Fibroblast of skin of right biceps (primary cell): ENCODE measurements at places on chromosomes 16 and 17.

GRCh38 chr16:84808826-84809225, 11.0 kb upstream of the CRISPLD2 start:
- DNase-seq, result no peak

DNA sequence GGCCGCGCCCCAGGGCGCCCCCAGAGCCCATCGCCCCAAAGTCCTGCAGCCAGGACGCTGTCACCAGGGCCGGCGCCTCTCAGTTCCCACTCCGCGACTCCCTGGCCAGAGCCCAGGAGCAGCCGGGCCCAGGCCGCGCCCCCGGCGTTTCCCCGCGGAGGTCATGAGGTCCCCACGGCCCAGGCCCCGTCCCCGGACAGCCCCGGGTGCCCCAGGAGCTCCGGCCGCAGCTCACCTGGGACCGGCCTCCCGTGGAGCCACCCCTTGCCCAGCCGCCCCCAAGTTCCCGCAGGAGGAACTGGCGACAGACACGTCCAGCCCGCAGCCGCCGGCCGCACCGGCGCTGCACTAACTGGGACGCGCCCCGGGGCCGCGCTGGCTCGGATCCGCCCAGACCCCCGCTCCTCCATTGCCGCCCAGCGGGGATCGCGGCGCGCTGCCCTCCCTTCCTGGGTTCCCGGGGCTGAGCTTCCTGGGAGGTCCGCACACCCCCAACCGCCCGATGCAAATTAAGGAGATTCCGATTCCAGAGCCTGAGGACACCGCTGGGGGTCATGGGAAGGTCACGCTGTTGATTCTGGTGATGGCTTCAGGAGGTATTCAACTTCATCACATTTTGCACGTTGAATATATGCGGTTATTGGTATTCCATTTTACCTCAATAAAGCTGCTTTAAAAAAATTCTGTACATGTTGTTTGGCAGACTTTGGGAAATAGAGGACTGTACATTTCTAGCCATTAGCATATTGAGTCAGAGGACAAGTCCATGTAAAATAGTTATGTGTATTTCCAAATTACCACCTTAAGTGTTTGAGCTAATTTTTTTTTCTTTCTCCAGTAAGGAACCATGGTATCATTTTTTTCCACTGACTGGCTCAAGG, 9.9 kb downstream of the AHSP start:
- peak; percentile 26 for DNase-seq

GRCh38 chr16:49688036-49688697, 167.7 kb downstream of the ZNF423 start:
- no peak for DNase-seq

DNA sequence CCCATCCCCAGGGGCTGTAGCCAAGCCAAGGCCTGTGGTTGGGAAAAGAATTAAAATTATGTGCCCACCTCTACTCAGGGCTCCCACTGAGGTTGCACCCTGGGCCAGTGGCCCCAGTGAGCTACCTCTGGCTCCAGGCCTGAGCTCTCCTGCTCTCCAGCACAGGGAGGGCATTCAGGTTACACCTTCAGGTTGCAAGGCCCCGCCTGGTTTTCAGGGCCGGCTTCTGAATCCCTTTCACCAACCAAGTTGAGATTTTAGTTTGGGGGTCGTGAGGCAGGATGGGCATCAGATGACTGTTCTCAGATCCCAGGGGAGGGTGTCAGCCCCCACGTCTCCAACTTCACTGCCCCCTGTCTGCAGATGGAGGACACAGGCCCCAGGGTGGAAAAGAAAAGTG, 8.0 kb upstream of the KATNB1 start:
- DNase-seq, result no peak

GRCh38 chr17:56823848-56824247, 9.9 kb downstream of the C17orf67 start:
- DNase-seq, result no peak

DNA sequence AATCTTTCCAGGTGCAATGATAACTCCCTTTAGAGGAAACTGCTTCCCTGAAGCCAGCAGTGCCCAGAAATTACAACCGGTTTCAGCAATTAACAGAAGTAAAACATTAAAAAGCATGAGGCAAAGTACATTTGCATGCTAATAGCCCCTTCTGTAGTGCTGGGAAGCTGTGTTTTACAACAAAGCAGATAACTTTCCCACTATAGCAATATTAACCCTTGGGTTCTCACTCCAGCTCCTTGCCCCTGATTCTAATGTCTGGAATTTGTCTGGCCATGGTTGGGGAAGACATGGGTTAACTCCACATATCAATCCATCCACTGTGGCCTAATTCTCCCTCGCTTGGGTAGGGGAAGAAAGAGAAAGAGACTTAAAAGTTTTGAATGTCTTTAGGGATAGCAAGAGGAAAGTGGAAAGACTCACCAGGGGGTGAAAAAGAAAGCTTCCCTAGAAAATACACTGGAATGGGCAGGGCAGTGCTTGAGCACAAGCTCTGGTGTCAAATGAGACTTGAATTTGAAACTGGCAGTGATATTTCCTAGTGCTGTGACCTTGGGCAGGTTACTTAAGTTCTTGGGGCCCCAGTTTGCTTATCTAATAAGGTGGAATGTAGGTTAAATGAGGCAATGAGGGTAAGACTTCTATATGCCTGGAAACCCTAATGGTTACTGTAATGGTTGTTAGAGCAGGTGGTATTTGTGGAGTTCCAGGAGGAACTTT, 102.0 kb downstream of the SOX9 start:
- no peak for DNase-seq

- DNase-seq, result no peak
Measured at GRCh38 chr16:58842746-58843145, 108.6 kb upstream of the GOT2 start.

GRCh38 chr16:16191493-16192167, 31.7 kb downstream of the ABCC6 start:
- DNase-seq, result no peak

- DNase-seq, result no peak
Measured at GRCh38 chr17:5264893-5265292, 17.2 kb upstream of the RABEP1 start.

DNA sequence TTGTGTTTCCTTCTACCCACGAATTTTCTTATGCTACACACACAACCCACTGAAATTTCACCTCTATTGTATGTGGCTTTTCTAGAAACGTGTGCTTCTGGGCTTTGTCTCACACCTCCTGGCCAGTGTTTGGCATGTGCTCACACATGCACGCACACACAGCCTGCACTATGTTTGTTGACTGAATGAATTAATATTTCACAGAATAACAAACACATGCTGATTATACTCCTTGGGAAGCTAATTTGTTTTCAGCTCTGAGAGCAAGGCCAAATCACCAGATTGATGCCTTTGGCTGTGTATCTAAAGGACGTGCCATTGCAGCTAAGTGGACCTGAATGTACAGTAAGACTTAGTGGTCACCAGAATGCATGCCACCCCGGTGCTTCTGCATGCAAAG, 210.7 kb downstream of the WWOX start:
- DNase-seq, result no peak

- no peak for DNase-seq
Measured at GRCh38 chr16:51766739-51767138, 615.7 kb upstream of the SALL1 start.

- DNase-seq, result no peak
Measured at GRCh38 chr17:29294580-29294900, 592 bp upstream of the NUFIP2 start.

DNA sequence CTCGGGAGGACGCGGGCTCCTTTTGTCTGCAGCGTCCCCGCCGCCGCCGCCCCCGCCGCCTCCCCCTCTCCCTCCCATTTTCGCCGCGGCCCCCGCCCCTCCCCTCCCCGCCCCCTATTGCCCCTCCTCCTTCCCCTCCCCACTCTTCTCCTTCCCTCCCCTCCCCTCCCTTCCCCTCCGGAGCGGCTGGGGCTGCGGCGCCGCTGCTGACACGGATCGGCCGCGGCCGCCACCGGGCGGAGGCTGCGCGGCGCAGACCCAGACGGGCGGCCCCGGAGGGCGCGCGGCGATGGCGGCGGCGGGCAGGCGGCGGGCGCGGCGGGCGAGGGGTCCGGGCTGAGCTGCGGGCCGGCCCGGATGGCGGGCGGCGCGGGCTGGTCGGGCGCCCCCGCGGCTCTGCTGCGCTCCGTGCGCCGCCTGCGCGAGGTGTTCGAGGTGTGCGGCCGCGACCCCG, at the start of gene RAB11FIP4:
Gene RAB11FIP4, plus strand, starts transcription at position 180 of the 454 bp plus-strand sequence. Its CDS starts 178 bp downstream, at position 358.
- DNase-seq, result peak; percentile 44

- DNase-seq, result no peak
Measured at GRCh38 chr16:31274831-31275816, 15.3 kb downstream of the ITGAM start.

- DNase-seq, result no peak
Measured at GRCh38 chr17:76410328-76410965, 26.0 kb downstream of the SPHK1 start.

- DNase-seq, result no peak
Measured at GRCh38 chr17:37031493-37032083, 82.8 kb downstream of the AATF start.

DNA sequence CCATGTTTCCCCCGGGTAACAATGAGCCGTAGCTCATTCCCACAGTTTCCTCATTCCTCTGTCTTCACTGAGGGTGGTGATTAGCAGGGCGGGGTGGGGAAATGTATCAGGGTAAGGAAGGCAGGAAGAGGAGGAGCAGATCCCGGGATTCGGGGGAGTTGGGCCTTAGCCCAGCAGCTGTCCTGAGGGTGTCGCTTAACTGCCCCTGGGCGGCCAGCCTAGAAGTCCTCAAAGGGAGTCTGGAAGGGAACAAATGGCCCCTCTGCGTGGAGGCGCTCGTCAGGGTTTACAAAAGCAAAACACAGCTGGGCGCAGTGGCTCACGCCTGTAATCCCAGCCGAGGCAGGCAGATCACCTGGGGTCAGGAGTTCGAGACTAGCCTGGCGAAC, 14.3 kb downstream of the MLYCD start:
- peak; percentile 11 for DNase-seq

- no peak for DNase-seq
Measured at GRCh38 chr16:49632795-49633184, 223.1 kb downstream of the ZNF423 start.

GRCh38 chr16:24538756-24539294, 541 bp upstream of the RBBP6 start:
- no peak for DNase-seq

DNA sequence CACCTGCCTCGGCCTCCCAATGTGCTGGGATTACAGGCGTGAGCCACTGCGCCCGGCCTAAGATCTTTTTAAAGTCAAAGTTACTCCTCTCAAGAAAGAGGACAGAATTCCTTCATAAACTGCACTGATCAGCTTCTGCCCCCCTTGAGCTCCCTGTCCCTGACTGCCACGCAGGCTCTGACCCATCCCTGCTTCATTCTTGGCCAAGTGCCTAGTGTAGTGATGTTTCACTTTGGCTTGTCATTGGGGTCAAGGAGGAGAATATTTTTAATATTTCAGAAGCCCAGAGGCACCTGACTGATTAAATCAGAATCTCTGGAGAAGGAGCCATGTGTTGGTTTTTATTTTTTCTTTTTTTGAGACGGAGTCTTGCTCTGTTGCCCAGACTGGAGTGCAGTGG, 9.1 kb downstream of the MRM1 start:
- DNase-seq, result peak; percentile 26

DNA sequence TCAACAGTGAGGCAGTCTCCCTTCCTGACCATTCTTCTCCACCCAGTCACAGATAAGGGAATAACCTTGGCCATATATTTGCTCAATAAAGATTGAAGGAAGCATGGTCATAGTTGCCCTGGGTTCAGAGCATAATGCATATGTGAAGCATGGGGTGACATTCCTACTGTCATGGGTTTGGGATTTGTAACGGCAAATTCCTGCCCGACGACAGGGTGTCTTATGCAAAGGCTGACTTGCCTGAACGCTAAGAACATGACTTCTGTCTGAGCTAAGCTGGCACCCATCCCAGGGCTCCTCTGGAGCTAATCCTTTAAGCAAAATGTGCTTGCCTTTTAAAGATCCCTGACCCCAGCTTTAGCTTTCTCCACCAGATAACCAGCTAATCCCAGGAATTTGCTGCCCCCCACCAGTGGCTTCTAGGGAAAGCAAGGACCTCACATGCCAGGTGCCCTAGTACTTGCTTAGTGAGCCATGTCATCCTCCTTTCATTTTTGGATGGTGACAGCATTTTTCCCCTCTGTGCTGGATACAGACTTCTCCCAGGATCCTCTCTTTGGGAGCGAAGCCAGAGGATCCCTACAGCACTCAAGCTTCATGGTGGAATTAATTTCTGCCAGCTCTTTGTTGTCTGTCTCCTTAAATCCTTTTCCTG, 11.7 kb downstream of the SLC7A6OS start:
- DNase-seq, result peak; percentile 81

GRCh38 chr17:78935419-78936323, 10.5 kb upstream of the TIMP2 start:
- DNase-seq, result peak; percentile 99

DNA sequence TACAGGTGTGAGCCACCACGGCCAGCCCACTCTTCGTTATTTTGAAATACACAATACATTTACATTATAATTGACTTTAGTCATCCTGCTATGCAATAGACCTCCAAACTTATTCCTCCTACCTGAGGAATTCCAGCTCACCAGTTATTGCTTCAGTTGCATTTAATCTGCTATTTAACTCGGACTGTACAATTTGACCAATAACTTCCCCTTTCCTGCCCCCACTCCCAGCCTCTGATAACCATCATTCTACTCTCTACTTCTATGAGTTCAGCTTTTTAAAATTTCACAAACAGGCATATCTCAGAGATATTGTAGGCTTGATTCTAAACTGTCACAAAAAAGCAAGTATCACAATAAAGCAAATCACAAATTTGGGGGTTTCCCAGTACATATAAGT, 157.0 kb downstream of the COPRS start:
- DNase-seq, result no peak

DNA sequence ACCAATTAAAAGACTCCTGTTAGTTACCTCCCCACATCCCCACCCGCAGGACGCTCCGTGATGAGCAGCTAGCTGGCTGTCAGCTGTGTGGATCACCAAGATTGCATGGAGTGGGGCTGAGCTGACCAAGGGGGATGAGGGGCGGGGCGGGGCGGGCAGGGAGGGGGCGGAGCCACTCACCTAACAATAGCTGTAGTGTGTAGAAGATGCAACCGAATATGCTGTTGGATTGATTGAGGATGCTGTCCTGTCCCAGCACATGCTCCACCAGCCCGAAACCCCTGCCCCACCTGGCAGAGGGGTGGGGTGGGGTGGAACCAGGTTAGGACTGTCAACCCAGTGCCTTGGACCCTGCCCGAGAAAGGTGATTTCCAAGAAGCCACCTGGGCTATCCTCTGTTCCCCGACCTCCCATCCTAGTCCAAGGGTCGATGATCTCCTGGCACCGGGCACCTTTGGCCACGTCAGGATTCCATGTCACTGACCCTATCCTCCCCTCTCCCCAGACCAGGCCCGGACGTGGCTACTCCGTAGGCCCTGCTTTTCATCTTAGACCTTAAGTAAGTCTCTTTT, 1.4 kb downstream of the VKORC1 start:
- peak; percentile 58 for DNase-seq
